ENCODE measurements at places on chromosomes 4 and X.
A peak's percentile ranks its signal among the peaks of the same experiment; 100 is the strongest.

GRCh38 chr4:48504352-48504751 is 14.3 kb downstream of the ZAR1 start:
- no peak for DNase-seq

DNA sequence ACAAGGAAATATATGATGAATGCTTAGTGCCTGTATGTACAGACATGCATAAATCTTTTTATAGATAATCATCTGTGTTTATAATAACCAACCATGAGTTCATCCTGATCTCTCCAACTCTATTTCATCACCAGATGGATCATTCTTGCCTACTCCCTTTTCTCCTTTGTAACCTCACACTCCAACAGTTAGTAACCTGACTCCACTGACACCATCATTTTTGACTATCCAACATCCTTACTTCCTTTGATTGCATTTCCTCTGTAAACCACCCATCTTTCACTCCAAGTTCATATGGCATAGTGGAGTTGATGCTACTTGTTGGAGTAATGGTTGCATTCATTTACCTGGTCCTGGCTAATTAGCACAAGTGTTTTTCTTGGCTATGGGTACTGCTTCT is 170.6 kb downstream of the ZNF330 start:
- no peak for DNase-seq

- DNase-seq, result peak; percentile 56
Observed at GRCh38 chr4:78638337-78639172, 87.0 kb downstream of the ANXA3 start.

DNA sequence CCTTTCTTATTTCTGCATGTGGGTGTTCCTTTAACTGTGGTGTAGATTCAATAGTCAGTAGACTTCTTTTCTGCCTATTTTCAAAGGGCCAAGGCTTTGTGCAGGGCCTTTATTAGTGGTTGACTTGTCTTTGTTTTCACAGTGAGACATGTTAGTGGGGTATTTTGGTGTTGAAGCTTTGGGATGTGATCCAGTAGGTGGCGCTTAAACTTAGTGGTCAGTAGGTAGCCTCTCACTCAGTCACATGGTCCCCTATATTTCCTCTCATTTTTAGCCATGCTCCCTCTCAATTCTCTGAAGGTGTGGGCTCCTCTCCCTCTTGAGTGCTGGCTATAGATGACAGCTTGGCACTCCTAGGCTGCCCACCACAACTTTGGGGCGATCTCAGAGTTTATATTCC is 23.4 kb upstream of the SLC10A7 start:
- peak; percentile 27 for DNase-seq

DNA sequence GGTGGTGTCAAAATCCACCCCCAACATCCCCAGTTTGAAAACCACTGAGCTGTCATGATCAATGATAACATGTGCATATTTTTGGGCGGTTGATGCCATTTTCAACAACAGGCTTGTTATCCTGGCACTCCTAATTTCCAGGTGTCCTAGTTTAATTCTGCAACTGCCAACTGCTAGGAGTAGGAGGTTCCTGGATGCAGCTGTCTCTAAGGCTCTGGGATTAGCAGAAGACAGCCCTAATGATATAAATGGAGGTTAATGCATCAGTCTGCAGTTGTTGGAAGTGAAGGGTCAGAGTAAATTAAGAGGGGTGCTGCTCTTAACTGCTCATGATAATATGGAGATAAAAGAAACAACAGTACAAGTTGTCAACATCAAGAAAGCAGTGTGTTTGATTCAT is 23.8 kb downstream of the ARFIP1 start:
- no peak for DNase-seq

DNA sequence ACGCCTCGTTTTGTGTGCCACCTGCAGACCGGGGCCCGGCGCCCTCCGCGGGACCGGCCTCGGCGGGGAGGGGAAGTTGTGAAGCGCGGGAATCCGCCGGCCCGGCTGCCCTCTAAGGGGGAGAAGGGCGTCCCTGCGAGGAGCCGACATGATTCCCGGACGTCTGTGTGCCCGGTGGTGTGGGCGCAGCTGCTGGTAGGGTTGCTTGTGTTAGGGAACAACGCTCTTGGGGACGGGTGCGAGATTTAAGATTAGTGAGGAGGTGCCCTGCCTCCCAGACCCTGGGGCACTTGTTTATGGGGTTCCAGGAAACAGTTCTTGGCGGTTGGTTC is 627 bp downstream of the CDKN2AIP start:
- DNase-seq, result peak; percentile 49
